HT1080 (cell line): ENCODE measurements at places on chromosomes 5 and 9. TPM values are rescaled to one million over a fixed set of nuclear protein-coding genes. Genes with fewer than 3 reads are reported as not detected.

DNA sequence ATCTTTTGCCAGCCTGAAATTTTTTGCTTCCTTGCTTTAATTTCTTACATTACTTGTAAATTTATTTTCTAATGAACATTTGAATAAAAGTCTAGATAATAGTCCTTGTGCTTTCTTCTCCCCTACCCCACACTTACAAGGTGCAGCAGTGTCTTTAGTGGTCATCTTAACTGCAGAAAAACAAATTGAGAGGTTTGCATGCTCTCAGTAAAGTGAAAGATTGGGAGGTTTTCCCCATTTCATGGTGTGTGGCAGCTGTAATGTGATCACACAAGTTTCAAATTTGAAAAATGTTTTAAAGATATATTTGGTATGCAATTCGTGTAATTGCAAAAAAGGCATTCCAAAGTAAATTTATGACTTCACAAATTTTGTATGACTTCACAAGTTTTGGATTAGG is 14.7 kb downstream of the APC start:
- no peak for DNase-seq

The MRPL36 gene
- total RNA-seq = 134 and 149 TPM in 2 replicates

DNA sequence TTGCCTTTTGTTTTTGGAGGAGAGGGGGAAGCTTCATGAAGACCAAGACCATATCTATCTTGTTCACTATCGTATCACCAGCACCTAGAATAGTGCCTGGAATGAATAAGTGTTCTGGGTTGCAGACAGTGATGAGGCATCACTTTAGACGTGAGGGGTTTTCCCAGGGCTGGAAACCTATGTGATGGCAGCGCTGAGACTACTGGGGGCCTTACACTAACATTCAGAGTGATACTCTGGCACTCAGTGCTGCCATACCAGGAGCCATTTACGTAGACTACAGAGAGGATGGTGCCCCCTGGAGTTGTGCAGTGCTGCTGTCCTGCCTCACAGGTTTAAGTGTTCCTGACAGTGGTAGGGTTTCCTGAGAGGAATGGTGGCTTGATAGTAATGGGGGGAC is 6.9 kb downstream of the CCL19 start:
- no peak for DNase-seq

GRCh38 chr9:133844881-133845410 is 106.8 kb upstream of the SARDH start:
- DNase-seq = no peak

The IFT74 gene
- 11.0 and 14.0 TPM in 2 replicates for total RNA-seq

GRCh38 chr5:1135696-1136525 is 24.0 kb upstream of the SLC12A7 start:
- DNase-seq = no peak

The HABP4 gene
- total RNA-seq = 4.3 and 4.6 TPM in 2 replicates

DNA sequence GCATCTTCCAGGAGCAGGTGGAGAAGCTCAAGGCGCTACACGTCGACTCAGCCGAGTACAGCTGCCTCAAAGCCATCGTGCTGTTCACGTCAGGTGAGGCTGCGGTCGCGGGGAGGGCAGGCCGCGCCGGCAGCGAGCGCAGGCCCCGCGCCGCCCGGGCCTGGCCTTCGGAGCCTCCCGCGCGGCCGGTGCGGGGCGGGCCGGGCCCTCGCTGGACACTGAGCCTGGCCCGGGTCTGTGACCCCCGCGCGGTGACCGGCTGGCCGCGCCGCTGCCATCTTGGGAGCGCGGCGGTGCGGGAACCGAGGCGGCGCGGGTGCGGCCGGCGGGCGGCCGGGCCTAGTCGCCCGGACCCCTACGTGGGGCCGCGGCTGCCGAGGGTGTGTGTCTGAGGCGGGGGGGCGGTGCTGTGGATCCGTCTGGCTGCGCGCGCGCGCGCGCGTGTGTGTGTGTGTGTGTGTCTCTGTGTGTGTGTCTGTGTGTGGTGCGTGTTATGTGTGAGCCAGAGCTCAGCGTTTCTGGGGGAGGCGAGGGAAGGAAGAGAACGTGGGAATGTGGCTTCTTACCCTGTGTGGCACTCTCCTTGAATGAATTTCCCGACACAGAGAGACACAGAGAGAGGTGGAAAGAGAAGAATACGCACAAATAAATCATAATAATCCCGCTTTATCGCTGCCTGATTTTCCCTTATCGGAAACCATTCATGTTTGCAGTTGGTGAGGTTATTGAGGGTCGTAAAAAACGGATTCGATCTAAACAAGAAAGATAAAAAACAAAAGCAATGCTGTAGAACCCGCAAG is 5.5 kb downstream of the NR2F1 start:
- DNase-seq = no peak

The PCDHB10 gene
- 0.11 TPM in 1 of 2 replicates, not detected in the other for total RNA-seq

The NCS1 gene
- 66.9 and 76.3 TPM in 2 replicates for total RNA-seq

The PCDHA3 gene
- total RNA-seq = 0.06 TPM in 1 of 2 replicates, not detected in the other

The C7 gene
- not detected in 2 replicates for total RNA-seq

DNA sequence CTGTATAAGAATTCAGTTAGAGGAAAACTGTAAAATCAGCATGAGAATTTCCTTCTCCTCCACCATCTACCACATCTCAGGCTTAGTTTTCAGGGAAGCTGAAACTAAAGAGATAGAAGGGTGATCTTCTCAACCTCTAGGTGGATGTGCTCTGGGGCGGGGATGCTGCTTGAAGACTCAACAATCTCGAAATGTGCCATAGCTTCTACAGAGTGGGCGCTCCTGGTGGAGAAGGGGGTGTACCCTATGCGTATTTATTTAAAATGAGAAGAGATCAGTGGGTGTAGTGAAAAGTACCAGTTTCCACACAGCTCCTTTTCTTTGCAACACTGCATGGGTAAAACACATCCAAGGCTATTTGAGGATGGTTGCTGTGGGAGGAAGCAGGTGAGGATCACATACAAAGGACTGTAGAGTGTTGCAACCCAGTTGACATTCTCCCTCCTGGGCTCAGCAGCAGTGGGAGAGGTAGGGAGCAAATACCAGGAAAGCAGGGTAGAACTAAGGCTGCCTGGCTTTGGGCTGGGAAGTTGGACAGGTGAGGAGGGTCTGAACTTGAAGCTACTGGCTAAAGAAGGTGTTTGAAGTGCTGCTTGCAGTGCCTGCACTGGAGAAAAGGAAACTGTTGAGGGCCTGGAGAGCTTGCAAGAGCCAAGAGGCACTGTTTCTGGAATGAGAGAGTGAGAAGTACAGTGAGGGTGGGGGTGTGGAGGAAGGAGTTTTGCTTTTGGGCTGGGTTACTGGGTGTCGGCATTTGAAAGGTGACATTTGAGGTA is 73.1 kb downstream of the MAST4 start:
- no peak for DNase-seq

The PIP5KL1 gene
- 0.73 and 0.98 TPM in 2 replicates for total RNA-seq

DNA sequence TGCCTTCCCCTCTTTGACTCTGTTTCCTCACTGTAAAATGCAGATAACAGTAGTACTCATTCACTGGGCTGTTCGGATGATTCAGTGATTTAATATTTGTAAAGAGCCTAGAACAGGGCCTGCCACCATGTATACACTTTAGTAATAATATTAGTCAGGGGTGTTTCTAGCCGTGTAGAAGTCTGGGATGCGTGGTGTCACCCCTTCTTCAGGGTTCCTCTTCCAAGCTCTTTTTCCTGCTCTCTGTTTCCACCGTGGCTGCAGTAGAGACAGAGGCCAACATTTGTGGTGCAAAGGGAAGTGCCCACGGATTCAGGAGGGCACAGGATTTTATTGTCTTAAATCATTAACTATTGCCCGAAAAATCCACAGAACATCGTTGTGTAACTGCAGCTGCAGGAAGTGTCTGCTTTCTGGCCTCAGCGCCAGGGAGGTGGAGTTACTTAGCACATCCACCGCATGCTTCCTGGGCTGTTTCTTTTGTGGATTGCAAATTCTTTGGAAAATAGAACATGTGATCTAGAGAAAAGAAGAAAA is 61.7 kb downstream of the TRIO start:
- peak; percentile 78 for DNase-seq

DNA sequence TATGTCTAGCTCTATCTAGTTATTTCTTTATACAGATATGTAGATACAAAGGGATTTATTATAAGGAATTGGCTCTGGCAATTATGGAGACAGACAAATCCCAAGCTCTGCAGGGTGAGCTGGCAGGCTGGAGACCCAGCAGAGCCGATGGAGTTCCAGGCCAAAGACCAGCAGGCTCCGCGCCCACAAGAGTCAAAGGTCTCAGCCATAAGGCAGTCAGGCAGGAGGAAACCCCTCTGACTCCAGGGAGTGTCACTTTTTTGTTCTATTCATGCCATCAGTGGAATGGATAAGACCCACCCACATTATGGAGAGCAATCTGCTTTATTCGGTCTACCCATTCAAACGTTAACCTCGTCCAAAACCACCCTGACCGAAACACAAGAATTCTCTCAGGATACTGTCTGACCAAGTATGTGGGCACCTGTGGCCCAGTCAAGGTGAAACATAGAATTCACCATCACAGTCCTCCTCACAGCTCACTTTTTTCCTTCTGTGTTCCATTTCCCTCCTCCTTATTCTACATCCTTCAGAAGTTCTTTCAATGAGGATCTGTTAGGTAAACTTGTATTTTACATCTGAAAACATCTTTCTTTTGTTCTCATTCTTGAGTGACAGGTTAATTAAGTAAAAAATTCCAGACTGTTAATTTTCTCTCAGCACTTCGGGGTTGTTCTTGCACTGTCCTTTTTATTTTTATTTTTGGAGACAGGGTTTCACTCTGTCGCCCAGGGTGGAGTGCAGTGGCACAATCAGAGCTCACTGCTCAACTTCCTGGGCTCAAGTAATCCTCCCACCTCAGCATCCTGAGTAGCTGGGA is 21.2 kb downstream of the RNF130 start:
- DNase-seq = no peak

- DNase-seq = no peak
These were observed 208.6 kb downstream of the CAAP1 start for GRCh38 chr9:26684029-26684428.

- no peak for DNase-seq
These were observed 303.0 kb downstream of the PSAT1 start for GRCh38 chr9:78599926-78600325.

DNA sequence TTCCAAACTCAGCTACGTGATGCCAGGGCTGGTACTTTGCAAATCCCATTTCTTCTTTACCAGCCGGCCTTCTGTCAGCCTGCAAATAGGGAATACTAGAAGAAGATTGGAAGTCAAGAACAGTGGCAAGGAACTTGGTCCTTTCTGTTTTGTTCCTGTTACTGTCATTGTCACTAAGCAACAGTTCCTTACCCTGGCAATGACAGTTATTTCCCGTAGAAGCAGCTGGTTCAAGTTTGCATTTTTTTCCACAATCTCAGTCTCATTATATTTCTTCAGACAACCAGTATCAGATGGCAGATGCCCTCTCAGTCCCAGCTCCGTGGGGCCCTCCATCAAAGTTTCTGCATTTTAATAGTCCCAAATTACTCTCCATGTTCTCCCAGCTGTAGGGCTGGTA is 9.1 kb upstream of the C1QTNF2 start:
- DNase-seq = no peak

- no peak for DNase-seq
These were observed 149.3 kb upstream of the MPDZ start for GRCh38 chr9:13428766-13429165.

DNA sequence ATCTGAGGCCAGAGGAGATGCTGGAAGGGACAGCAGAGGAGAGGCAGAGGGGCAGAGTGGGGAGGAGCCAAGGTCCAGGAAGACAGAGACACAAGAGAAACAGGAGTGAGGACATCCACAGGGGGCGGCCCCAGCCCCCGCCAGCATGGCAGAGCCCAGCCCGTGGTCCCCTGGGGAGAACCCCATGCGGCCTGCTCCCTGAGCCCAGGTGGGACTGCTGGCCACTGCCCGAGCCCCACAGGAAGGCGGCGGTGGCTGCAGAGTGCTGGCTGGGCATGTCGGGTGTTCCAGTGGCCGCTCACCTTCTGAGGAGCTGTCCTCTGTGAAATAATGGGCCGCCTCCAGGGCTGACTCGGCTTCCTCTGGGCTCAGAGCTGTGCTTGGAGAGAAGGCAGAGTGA is 8.9 kb upstream of the MRNIP start:
- no peak for DNase-seq
